Activated CD4-positive, alpha-beta T cell treated with anti-CD3 and anti-CD28 coated beads for 36 hours (primary cell): ENCODE measurements at places on chromosomes 6 and 20. TPM values are rescaled to one million over a fixed set of nuclear protein-coding genes. Genes with fewer than 3 reads are reported as not detected.

Gene NR2E1
- total RNA-seq = not detected

Gene EYA4
- not detected for total RNA-seq

Gene TRDN
- total RNA-seq = not detected

Gene C6orf132
- total RNA-seq = 0.14 TPM

Gene SLC16A10
- total RNA-seq = 6.2 TPM
